NCI-H446 treated with DMSO at 0.1 percent for 48 hours (cell line): ENCODE measurements at places on chromosomes 16 and 17.

DNA sequence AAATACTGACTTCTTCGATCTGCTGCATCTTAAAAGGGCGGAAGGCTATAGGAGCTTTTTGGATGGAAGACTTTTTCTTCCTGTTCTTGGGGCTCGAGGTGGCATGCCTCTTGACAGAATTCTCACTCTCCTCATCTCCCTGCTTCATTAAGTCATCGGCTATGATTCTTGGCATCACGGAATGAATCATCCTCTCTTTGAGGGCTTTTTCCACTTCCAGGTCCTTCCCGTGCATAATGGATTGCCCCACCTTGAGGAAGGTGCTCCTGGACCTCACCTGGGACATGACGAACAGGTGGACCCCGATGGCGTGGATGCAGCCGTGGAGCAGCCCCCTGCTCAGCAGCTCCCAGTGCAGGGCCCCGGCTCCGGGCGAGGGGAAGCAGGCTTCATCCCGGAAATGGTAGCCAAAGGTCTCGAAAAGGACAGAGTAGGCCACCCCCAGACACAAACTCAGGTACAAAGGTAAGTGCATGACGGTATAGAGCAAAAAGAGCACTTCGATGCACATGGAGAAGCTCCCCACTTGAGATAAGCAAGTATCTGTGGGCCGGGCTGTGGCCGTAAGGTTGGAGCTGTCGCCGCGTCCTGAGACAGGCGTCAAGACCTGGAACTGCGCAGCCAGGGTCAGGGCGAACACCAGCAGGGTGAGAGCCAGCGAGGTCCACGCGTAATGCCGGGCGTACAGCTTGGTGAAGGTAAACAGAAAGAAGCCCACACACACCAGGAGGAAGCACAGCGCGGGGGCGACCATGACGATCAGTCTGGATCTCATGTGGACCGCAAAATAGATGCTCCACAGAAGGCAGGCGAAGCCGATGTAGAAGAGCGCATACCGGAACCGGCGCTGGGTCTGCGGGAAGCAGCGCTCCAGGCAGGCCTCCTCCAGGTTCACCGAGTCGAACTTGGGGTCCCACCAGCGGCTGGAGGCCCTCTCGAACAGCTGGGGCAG is 1.7 kb downstream of the ADCY9 start:
- no peak for DNase-seq

- no peak for DNase-seq
Measured at GRCh38 chr17:332023-332422, 20.6 kb downstream of the RPH3AL start.

DNA sequence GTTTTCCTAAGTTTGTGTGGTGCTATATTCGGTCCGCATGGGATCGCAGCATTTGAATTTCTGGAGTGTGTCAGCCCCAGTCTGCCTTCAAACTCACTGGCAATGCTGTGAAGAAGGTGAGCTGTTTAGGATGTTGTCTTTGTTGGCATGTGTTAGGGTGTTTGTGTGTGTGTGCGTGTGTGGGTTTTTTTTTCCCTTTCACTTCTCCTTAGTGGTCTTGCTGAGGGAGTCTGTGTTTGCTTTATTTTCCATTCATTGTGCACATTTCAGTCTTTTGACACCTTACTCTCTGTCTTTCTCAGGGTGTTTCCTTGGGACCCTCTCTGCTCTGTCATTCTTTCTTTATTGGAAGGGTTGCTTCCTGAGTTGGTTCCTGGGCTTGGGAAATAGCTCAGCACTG is 27.7 kb upstream of the RBFOX1 start:
- DNase-seq, result no peak

DNA sequence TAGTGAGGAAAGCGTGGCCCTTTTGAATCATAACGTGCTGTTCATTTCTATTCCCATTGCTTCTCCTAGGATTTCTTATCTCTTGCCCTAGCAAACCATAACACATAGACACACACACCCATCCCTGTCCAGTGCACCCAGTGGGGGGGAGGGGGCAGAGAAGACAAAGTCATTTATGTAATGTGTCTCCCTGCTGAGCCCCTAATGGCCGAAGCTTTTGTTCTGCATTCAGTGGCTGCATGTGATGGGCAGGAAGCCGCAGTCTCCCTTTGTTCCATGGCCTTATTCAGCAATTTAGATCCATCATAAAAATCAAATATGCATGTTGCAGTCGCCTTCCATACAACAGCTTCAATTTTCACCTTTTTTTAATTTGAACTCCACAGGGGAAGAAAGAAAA is 325.4 kb downstream of the ZFHX3 start:
- no peak for DNase-seq

GRCh38 chr16:74463888-74464287 is 42.6 kb upstream of the CLEC18B start:
- DNase-seq, result no peak

DNA sequence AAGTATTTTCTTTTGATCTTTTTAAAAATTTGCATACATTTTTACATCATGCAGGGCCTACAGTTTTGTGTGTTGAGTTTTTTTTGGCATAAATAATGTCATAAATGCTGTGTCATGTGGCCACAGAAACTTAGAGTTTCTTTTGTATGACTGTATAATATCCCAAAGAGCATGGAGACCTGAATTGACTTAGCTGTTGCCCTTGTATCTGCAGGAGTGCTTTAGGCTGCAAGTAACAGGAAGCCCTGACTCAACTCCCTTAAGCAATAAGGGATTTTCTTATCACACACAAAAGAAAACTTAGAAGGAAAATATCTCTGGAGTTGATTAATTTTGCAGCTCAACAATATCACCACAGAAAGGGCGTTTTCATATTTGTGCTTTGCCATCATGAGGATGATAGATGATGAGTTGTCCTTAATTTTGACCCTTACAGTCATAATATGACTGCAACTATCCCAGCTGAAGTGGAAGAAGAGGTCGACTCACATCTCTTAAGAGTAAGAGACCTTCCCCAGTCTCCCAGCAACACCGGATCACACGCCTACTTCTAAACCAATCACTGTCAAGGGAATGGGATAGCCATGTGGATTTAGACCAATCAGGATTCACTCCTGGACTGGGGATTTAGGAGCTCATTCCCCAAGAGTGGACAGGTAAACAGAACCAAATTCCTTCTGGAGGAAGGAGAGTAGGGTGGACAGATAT is 138.9 kb downstream of the GSG1L start:
- DNase-seq, result no peak

GRCh38 chr17:82257473-82257872 is 16.0 kb downstream of the CSNK1D start:
- DNase-seq, result no peak
